ENCODE measurements at places on chromosomes 2 and 18.

GRCh38 chr2:43274055-43274454, 47.6 kb upstream of the ZFP36L2 start:
- peaks cover 23% of the 10 kb centered on the region for H3K4me1 ChIP-seq
- H3K4me3 ChIP-seq: no peak overlapping the region
- no peak for DNase-seq

- DNase-seq: no peak
- H3K4me3 ChIP-seq: no peak overlapping the region
- no peaks in the 10 kb centered on the region for H3K36me3 ChIP-seq
These were observed 234.2 kb downstream of the ASXL3 start for GRCh38 chr18:33812186-33812585.

GRCh38 chr2:25082002-25082622, 40.2 kb downstream of the EFR3B start:
- H3K4me3 ChIP-seq: no peak overlapping the region
- no peaks in the 10 kb centered on the region for H3K27me3 ChIP-seq

- H3K27ac ChIP-seq: no peak overlapping the region
- H3K36me3 ChIP-seq: no peaks in the 10 kb centered on the region
- no peaks in the 10 kb centered on the region for H3K27me3 ChIP-seq
- peak overlapping the region; percentile 54 for H3K4me3 ChIP-seq
These were observed 132.1 kb downstream of the MBP start for GRCh38 chr18:77000527-77000926.

DNA sequence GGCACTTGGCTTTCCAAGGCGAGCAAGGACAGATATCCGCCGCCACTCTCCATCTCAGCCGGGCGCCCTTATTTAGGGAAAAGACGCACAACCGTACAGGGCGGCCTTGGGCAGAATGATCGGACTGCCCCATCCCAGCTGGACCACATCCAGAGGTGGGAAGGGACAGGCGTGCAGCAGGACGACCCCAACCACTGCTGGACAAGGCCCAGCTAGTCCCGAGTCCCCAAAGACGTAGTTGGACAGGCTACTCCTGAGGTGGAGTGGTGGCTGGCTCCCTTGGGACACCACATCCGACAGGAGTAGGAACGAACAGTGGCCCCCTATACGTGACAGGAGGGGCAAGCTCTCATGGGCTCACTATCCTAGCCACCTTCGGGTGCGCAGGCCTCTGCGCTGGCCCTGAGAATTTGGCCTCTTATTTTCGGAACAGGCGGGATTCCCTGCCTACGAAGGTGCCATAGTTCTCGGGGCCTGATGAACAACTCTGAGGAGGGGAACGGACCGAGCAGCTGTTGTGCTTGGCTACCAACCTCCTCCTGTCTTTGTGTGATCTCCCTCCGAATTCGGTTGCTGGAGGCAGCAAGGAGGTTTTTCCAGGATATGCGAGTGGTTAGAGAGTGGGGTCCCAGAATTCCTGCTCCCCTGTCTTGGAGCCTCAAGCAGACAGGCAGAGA, 2.3 kb downstream of the FEV start:
- peaks cover 51% of the 10 kb centered on the region for H3K27me3 ChIP-seq
- no peaks in the 10 kb centered on the region for H3K36me3 ChIP-seq
- H3K4me1 ChIP-seq: peaks cover 38% of the 10 kb centered on the region
- no peak for DNase-seq

Data from ascending aorta (tissue), 2 donors.